ENCODE measurements at places on chromosomes 16 and 17.

GRCh38 chr17:146546-146945 lies 9.2 kb downstream of the SCGB1C2 start:
- DNase-seq = no peak

- no peak for DNase-seq
Observed at GRCh38 chr17:80774146-80774545, 217.5 kb upstream of the CHMP6 start.

DNA sequence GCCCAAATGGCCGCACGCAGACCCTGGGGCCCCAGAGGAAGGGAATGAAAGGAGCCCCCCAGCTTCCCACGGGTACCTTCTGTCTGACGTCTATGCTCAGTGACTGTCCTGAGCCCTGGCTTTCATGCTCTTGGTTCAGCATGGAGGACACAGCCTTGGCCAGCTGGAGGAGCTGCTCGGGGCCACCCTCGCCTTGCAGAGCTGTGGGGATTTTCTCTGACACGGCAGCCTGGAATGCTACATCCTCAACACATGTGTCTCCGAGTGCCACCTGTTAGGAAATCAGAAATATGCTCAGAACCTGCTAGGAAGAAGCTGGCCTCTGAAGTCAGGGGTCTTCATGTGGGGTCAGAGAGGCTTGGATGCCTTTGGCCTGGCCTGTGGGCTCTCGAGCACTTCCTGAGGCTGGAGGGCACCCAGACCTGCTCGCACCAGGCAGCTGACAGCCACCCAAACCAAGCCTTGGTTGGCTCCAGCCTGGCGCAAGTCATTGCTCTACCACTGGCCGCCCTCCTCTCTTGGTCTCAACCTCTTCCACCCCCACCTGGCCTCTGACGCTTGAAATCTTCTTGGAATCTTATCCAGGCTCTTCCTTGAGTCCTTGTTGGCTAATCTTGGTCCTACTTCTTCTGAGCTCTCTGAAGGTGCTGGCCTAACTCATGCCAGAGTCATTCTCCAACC lies 63.7 kb upstream of the BCO1 start:
- DNase-seq = no peak

DNA sequence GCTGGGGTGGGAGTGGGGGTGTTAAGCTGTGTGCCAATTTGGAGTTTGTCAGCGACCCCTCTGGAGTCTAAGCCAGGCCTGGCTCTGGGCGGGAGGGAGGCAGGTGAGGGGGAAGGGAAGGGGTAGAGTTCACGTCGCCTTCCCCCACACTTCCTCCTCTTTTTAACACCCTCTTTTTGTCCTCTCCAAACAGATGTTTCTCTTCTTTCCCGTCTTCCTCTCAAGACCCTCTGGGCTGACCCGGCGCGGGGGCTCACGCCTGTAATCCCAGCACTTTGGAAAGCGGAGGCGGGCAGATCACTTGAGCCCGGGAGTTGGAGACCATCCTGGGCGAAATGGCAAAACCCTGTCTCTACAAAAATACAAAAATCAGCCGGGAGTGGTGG lies 3.3 kb downstream of the HOXB1 start:
- DNase-seq = no peak

- no peak for DNase-seq
Observed at GRCh38 chr17:28206292-28206691, 112.7 kb upstream of the TMEM97 start.

DNA sequence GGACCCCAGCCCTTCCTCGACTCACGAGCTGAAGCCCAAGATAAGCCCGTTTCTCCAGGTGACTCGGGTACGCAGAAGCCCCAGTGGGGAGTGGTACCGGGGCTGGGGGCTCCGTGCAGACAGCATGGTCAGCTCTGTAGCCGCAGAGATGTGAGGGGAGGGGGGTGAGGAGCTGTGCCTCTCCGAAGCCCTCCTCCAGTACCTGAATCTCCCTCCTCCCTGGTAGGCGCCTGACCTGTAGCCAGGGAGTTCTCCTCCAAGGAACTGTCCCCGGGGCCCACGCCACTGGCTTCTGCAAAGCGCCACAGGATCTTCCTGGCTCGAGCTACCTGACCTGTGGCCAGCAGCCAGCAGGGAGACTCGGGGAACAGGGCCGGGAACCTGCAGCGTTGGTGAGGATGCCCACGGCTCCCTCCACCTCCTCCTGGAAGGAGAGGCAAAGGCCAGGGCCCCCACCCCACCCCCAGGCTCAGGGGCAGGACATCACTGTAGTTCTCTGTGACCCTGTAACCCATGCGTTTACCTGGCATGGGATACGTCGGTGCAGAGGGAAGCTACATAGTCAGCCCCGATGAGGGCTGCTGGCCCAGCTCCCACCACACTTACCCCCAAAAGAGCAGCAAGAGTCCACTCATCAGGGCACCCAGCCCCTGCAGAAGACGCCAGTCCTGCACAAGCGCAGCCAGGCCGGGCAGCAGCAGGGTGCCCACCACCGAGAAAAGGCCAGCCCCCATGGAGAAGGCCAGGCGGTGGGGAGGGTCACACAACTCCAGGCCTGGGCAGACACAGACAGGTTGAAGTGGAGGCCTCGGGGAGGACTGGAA lies 1.7 kb downstream of the SLC22A31 start:
- DNase-seq = no peak

DNA sequence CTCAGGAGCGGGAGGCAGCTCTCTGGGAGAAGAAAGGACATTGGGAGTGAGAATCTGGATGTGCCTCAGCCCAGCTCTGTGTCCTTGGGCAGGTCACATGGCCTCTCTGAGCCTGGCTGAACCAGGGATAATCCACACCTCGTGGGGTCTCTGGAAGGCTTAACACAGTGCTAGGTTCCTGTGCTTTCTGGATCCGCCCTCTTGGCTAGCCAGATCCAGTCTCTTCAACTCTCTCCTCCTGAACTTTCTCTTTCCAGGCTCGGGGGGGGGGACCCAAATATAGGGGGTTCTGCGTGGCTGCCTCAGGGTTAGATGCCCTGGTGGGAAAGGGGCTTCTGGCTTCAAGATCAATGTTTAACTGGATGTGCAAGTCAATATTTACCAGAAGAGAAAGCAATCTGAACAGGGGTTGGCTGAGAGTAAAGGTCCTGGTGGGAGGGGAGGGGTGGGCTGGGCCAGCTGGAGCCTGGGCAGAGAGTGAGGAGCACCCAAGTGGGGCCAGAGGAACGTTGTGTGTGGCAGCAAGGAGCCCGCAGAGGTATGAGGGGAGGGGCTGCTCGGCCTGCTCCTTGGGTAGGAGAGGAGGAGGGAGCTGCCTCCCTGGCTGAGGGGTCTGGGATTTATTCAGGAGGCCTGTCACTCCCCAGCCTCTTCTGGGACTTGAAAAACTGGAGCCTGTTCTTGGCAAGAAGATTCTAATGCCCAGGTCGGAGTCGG lies at the start of gene SERPINF2:
Gene SERPINF2 (plus strand): TSS at position 501 of the 717 bp plus-strand sequence. CDS start 2,125 bp downstream, outside the sequence.
- DNase-seq = no peak

DNA sequence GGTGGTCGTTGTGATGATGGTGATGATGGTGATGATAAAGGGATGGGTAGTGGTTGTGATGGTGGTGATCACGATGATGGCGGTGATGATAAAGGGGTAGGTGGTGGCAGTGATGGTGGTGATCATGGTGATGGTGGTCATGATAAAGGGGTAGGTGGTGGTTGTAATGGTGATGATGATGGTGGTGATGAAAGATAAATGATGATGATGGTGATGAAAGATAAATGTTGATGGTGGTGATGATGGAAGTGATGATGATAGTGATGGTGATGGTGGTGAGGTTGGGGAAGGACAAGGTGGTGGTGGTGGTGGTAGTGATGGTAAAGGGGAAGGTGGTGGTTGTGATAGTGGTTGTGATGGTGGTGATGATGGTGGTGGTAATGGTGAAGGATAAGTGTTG lies 13.9 kb downstream of the CDH5 start:
- DNase-seq = no peak

All from CMK (cell line).